ENCODE measurements at places on chromosomes 16 and 17.

GRCh38 chr16:88479793-88480760 lies 27.0 kb downstream of the ZFPM1 start:
- no peak for DNase-seq

DNA sequence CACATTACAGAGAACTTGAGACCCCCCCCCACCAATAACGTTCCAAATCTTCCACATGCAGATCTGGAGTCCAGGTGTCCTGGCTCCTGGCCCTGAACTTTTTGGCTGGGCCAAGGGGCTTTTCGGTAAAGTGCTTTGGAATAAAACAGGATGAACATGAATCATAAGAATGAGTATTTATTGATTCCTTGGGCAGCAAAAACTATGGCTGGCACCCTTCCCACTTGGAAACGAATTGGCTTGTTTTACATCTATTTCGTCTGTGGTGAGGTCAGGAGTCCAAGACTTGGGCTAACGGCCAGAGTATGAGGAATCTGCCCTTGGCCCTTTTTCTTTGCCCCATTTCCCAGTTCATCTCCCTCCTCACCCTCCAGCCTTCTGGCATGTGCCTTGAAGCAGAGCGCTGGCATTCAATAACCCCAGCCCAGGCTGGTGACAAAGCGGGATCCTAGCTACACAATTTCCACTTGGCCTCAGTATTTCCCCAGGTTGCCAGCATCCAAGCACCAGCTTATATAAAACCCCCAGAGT lies 4.1 kb upstream of the UBTF start:
- DNase-seq, result no peak

GRCh38 chr16:58094791-58095574 lies 34.2 kb downstream of the CFAP20 start:
- DNase-seq, result no peak

DNA sequence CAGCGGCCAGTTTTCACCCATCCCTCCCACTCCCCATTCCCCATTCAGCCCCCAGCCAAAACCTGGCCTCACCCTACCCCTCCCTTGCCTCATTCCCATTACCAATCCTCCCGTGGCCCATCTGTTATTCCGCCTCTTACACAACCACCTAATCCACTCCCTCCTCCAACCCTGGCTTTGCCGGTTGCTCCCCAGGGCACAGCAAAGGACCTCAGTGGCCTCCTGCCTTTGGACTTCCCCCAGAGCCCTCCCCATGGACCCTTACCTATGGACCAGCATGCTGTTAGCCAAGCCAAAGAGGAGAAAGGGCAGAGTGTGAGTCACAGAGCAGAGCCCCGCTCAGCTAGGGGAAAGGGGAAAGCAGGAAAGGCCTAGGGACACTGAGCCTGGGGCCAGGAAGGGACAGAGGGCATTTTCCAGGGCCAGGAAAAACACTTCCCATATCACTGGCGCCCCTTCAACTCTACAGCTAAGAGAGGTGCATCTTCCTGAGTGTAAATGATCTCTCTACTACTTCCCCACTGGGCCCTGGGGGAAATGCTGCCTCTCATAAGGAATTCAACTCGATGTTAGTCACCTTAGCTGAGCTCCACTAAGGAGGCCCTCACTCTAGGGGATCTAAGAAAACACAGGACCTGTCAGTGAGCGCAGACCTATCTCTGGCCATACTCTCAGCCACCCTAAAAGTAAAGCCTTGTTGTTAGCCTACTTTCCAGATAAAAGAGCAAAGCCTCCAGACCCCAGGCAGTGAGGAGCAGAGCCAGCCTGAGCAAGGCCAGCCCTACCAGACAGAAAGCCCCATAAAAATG lies 10.6 kb downstream of the PEMT start:
- no peak for DNase-seq

DNA sequence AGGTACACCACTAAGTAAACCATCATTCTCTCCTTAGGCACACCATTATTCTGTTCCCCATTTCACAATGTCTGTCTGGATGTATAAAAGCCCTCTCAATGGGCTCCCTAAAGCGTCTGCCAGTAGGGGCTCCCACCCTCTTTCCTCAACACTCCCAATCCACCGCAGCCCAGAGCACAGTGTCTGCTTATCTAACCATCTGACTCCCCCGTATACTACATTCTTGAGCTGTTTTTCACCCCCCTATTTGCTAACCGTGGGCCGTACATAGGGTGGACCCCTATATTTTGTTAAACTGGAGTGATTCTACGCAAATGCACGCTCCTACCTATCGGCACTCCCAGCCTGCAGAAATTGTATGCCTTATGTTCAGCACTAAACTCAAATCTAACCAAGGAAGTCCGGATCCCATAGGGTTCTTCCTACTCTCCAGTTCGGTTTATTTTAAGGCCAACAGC lies 685 bp upstream of the PSMD3 start:
- peak; percentile 39 for DNase-seq

DNA sequence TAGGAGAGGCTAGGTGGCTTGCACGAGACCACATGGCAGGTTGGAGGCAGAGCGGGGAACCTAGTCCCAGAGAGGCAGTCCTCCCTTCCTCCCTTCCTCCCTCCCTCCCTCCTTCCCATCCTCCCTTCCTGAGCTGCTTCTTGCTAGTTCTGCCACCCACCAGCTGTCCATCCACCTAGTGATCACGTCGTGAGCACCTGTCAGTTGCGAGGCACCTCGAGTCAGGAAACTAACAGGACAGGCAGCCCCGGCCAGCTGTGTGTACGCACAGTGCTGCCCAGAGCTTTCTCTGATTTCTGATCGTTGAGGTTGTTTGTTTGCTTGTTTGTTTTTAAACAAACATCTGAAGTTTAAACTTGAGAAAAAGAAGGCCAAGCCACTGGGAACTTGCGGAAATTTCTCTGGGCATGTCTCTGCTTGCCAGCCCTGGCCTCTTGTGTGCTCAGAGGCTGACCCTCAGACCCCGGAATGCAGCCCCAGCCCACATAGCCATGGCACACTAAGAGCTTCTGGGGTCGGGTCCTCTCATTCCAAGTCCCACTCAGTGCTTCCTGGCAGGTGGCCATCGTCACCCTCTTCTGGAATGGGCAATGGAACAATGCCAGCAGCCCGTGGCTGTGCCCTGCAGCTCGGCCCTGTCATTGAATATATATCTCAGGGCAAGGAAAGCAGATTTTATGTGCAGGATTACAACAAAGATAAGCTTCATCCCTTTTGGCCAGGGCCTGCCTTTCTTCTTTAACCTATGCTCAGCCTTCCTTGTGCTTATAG lies 174.0 kb downstream of the KATNIP start:
- peak; percentile 29 for DNase-seq

DNA sequence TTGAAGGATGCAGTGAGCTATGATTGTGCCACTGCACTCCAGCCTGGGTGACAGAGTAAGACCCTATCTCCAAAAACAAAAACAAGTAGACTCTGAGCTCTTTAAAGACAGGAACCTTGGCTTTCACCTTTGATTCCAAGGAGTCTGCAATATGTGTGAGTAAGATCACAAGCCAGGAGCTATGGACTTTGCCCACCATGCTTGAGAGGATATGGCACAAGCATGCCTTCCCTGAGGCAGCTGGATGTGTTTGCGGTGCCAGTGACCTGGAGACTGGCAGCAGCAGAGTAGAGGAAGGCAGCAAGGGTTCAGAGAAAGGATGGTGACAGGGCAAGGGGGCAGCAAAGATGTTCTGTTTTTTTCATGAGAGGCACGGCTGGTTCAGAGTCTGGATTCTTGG lies 14.5 kb upstream of the PRKCA start:
- DNase-seq, result no peak

GRCh38 chr17:77291591-77292386 lies 151.0 kb downstream of the SEC14L1 start:
- no peak for DNase-seq

DNA sequence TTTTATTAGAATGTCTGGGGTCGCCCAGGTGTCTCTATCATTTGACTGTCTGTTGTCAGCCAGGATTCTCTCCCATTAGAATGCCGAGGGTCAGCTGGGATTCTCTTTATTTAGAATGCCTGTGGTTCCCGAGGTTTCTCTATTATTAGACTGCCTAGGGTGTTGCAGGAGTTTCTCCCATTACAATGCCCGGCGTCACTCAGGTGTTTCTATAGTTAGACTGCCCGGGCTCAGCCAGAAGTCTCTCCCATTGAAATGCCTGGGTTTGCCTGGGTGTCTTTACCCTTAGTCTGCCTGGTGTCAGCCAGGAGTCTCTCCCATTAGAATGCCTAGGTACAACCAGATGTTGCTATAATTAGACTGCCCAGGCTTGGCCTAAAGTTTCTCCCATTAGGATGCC lies 2252.0 kb downstream of the TP53TG3F start:
- no peak for DNase-seq

- DNase-seq, result no peak
These were observed 27.1 kb downstream of the OGFOD1 start for GRCh38 chr16:56478281-56479049.

GRCh38 chr17:3889325-3890012 lies 3.4 kb downstream of the CAMKK1 start:
- no peak for DNase-seq

GRCh38 chr16:29030086-29030840 lies 45.4 kb downstream of the LAT start:
- DNase-seq, result peak; percentile 21

DNA sequence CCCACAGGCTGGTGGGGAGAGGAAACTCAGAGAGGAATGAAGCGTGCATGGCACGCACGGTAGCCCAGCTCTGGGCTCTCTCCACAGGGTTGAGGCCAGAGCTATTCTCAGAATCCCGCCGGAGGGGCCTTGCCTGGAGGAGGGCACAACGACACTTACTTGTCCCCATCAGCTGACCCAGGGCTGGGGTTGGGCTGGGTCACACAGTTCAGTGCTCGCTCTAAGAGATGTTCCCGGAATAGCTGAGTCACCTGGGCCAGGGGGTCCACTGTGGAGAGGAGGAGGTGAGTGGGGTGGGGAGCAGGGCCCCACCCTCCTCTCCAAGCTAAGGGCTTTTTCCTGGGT lies 21.8 kb downstream of the SREBF1 start:
- DNase-seq, result no peak

DNA sequence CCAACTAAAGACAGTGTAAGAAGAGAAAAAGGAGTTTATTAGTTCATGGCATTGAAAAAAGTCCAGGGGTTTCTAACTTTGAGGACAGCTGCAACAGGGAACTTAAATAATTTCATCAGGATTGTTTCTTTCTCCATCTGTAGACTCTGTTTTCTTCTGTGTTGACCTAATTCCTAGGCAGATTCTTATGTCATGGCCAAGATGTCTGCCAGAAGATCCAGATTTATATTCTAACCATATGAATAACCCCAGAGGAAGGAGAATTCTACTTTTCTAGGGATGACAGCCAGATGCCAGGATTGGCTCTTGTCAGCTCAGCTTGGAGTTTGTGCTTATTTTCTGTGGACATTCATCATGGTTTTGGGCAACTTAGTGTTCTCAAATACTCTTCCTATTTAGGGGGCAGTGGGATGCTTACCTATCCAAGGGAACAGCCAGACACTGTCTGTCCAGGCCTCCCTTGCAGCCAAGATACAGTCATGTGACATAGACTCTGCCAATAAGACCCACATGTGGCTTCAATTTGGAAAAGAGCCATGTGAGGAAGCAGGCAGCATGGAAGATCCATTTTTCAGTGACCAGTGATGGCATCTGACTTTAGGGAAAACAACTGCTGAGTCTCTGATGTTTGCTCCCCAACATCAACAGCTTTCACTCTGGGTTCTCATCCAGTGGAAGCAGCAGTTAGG lies 18.2 kb downstream of the PCTP start:
- DNase-seq, result no peak

GRCh38 chr16:77899416-77899815 lies 111.1 kb downstream of the VAT1L start:
- DNase-seq, result no peak

- no peak for DNase-seq
These were observed 196.3 kb downstream of the AXIN2 start for GRCh38 chr17:65365169-65365568.

DNA sequence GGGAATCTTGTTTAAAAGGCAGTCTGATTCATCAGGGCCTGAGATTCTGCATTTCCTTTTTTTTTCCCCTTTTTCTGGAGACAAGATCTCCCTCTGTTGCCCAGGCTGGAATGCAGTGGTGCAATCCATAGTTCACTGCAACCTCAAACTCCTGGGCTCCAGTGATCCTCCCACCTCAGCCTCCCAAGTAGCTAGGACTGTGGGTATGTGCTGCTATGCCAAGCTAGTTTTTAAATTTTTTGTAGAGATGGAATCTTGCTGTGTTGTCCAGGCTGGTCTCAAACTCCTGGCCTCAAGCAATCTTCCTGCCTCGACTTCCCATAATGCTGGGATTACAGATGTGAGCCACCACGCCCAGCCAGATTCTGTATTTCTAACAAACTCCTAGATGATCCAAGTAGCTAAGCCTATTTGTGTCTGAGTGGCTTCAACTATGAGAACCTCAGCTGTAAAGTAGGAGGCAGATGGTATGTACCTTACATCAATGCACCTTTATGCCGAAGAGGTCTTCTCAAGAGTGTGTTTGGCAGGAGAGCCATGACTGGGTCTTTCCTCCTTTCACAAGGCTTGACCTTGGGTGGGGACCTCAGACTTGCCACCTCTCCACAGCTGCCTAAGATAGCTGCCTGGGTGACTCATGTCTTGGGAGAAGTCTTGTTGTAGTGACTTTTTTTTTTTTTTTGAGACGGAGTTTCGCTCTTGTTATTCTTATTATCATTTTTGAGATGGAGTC lies 10.9 kb downstream of the LDAF1 start:
- DNase-seq, result no peak

GRCh38 chr17:29709866-29710519 lies 87.3 kb upstream of the CORO6 start:
- no peak for DNase-seq

- no peak for DNase-seq
These were observed 12.0 kb downstream of the CBFB start for GRCh38 chr16:67040906-67041305.

GRCh38 chr17:5362162-5362811 lies 57.2 kb downstream of the NUP88 start:
- no peak for DNase-seq

DNA sequence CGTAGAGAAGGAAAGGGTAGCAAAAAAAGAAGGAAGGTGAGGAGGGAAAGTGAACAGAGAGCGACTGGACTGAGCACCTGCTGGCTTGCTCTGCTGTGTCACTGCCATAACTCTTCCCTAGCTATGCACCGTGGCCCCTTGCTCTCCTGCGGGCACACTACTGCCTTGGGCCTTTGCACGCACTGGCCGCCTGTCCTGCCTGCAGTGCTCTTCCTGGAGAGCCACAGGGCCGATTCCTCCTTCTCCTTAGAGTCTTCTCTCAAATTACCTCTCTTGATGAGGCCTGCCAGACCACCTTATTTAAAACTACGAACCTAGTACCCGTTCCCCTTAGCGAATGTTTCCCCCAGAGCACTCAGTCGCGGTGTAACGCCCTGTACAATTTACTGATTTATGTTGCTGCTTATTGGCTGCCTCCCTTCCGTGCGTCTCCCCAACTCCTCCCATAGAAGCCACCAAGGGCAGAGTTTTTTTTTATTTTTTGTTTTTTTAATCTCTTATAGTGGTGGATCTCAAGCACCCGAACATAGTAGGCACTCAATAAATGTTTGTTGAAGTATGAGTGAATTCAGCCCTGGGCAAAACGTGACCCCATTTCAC lies 70.3 kb downstream of the RAI1 start:
- DNase-seq, result no peak

GRCh38 chr17:63931981-63932561 lies at the start of gene CD79B:
CD79B (minus strand) TSS chr17:63932331; CDS start chr17:63932261, 70 bp downstream.
- no peak for DNase-seq
